ENCODE measurements at places on chromosomes 11 and 22. TPM values are rescaled to one million over a fixed set of nuclear protein-coding genes. Genes with fewer than 3 reads are reported as not detected.

DNA sequence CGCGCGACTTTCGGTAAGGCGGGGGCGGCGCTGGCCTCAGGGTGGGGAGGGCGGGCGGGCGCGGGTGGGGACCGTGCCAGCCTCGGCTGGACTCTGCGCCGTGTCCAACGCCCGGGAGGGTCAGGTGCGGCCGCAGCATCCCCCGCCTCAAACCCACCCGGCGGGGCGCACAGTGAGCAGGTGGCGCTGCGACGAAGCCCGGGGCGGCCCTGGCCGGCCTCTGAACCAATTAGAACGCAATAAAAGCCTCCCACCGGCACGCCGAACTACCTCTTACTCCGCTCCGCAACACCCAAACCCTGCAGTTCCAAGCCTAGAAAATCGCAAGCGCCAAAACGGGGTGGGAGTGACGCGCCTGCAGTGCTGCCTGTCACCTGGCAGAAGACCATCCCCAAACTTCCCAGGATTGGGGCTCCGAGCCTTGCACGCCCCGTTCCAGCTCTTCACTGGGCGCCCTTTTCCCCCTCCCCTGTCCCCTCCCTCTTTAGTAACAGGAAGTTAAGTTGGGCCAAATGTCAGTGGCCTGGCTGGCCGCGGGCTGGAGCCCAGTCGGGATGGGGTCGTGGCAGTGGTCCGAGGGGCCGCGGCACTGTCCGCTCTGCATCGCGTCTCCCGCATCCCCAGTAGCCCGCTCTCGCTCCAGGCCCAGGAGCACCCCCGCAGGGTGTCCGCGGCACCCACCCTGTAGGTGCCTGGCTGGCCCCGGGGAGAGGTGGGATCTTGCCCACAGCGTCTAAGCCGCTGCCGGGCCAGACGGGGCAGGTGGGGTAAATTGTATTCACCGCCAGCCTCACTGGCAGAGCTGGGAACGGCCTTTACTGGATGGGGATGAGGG is 541 bp downstream of the MICAL2 start:
- ATAC-seq = peak; percentile 12
- peak overlapping the region; percentile 63 for H3K4me3 ChIP-seq
- peak overlapping the region; percentile 95 for H3K27ac ChIP-seq
- no peaks in the 10 kb centered on the region for H3K27me3 ChIP-seq
- peaks cover 51% of the 10 kb centered on the region for H3K4me1 ChIP-seq

DNA sequence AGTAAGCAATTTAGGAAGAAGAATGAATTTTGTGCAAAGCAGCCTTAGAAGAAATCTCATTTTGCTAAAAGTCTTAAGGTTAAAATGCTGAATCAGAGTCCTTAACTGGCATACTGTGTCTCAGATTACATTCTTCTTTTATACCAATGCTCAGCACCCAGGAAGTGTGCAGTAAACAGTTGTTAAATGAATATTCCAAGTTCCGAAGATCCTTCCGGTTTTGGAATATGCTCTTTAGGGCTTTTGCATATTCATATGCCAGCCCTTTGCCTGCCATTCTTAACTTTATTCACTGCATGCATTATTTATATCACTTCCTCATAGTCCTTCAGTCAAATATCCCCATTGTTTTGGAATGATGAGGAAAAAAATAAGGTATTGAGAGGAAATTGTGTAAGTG is 242.0 kb downstream of the DDX10 start:
- no peak overlapping the region for H3K4me3 ChIP-seq
- no peaks in the 10 kb centered on the region for H3K27me3 ChIP-seq
- no peaks in the 10 kb centered on the region for H3K4me1 ChIP-seq

GRCh38 chr11:19878520-19878919 is 165.9 kb downstream of the NAV2 start:
- ATAC-seq = no peak
- H3K4me1 ChIP-seq = no peaks in the 10 kb centered on the region
- peaks cover 44% of the 10 kb centered on the region for H3K36me3 ChIP-seq
- H3K27ac ChIP-seq = no peak overlapping the region
- no peaks in the 10 kb centered on the region for H3K27me3 ChIP-seq

- no peak overlapping the region for H3K4me3 ChIP-seq
- no peaks in the 10 kb centered on the region for H3K4me1 ChIP-seq
- no peak for ATAC-seq
- H3K36me3 ChIP-seq = no peaks in the 10 kb centered on the region
Observed at GRCh38 chr11:70226967-70227366, 23.9 kb downstream of the FADD start.

GRCh38 chr11:108035690-108036089 is 27.0 kb downstream of the CUL5 start:
- H3K4me1 ChIP-seq = peaks cover 35% of the 10 kb centered on the region
- H3K27me3 ChIP-seq = no peaks in the 10 kb centered on the region
- no peak for ATAC-seq
- H3K4me3 ChIP-seq = no peak overlapping the region
- H3K27ac ChIP-seq = no peak overlapping the region

GRCh38 chr22:36010090-36010489 is 18.5 kb downstream of the RBFOX2 start:
- H3K4me3 ChIP-seq = no peak overlapping the region
- no peak for ATAC-seq

DNA sequence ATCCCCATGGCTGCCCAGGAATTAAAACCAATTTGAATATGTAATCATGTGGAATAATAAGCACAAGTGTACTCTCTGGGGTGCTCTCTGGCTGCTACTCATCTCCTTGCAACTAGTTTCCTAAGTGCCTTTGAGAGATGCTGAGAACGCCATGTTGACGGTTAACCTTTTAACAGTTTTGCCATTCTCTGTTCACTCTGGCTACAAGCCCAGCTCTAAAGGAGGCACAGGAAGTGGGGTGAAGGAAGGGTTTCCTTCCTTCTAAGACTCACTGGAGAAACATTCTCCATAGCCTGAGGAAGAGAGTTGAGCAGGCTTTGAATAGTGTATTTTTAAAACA is 122.0 kb upstream of the ZC3H12C start:
- peaks cover 8% of the 10 kb centered on the region for H3K4me1 ChIP-seq
- H3K27me3 ChIP-seq = no peaks in the 10 kb centered on the region
- H3K4me3 ChIP-seq = no peak overlapping the region
- H3K27ac ChIP-seq = no peak overlapping the region

GRCh38 chr11:69873166-69874077 is 54.2 kb upstream of the FGF3 start:
- H3K36me3 ChIP-seq = no peaks in the 10 kb centered on the region
- H3K4me3 ChIP-seq = no peak overlapping the region
- H3K27me3 ChIP-seq = peaks cover 8% of the 10 kb centered on the region
- no peaks in the 10 kb centered on the region for H3K4me1 ChIP-seq
- ATAC-seq = no peak
- H3K27ac ChIP-seq = no peak overlapping the region

DNA sequence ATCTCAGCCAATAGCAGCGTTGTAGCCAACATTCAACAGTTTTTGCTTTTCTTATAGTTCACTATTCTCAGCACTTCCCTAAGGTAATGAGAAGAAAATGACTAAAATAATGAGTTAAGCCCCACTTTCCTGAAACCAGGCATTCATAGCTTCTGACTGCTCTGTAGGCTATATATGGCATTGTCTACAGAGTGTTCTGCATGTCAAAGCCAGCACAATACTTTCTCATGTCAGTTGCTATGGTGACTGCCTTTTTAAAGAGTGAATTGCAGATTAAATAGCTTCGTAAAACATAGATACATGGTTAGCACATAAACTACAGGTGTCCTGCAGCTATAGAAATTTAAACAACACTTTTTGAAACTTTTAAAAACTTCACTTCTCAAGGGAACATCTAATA is 1256.1 kb upstream of the CNTN5 start:
- ATAC-seq = no peak
- H3K36me3 ChIP-seq = no peaks in the 10 kb centered on the region
- no peaks in the 10 kb centered on the region for H3K27me3 ChIP-seq
- no peaks in the 10 kb centered on the region for H3K4me1 ChIP-seq

- peaks cover 3% of the 10 kb centered on the region for H3K36me3 ChIP-seq
- ATAC-seq = no peak
- no peak overlapping the region for H3K4me3 ChIP-seq
- H3K27me3 ChIP-seq = no peaks in the 10 kb centered on the region
- H3K27ac ChIP-seq = no peak overlapping the region
Observed at GRCh38 chr11:47306484-47306844, 36.5 kb downstream of the MADD start.

GRCh38 chr11:2313051-2313951 is 11.5 kb downstream of the TSPAN32 start:
- H3K27ac ChIP-seq = no peak overlapping the region
- no peaks in the 10 kb centered on the region for H3K36me3 ChIP-seq
- peaks cover 54% of the 10 kb centered on the region for H3K4me1 ChIP-seq
- H3K27me3 ChIP-seq = no peaks in the 10 kb centered on the region

- H3K36me3 ChIP-seq = no peaks in the 10 kb centered on the region
- peaks cover 13% of the 10 kb centered on the region for H3K27me3 ChIP-seq
- H3K4me3 ChIP-seq = no peak overlapping the region
- H3K4me1 ChIP-seq = no peaks in the 10 kb centered on the region
- ATAC-seq = no peak
- no peak overlapping the region for H3K27ac ChIP-seq
Observed at GRCh38 chr11:2551131-2551530, 106.3 kb downstream of the KCNQ1 start.

- no peak overlapping the region for H3K4me3 ChIP-seq
- no peak overlapping the region for H3K27ac ChIP-seq
- peaks cover 77% of the 10 kb centered on the region for H3K27me3 ChIP-seq
- peaks cover 15% of the 10 kb centered on the region for H3K4me1 ChIP-seq
Observed at GRCh38 chr22:26643418-26644100, 13.8 kb upstream of the MIAT start.

DNA sequence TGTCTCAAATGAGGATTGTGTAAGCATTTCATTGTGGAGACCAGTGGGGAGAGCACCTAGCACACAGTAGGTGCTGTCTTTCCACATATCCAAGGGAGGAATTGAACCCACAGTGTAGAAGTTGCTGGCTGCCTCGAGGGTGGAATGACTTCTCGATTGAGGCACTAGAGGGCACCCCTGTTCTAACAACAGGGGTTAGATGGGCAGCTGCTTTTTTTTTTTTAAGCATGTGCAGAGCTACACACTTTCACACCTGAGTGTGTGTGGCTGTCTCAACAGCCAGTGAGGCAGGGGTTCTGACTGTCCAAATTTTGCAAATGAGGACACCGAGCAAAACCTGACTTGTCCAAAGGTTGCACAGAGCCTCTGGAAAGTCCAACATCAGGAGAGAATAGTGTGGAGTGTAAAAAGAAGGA is 118.2 kb upstream of the CRYBB3 start:
- no peak overlapping the region for H3K4me3 ChIP-seq
- no peaks in the 10 kb centered on the region for H3K36me3 ChIP-seq
- no peak for ATAC-seq
- no peaks in the 10 kb centered on the region for H3K27me3 ChIP-seq

DNA sequence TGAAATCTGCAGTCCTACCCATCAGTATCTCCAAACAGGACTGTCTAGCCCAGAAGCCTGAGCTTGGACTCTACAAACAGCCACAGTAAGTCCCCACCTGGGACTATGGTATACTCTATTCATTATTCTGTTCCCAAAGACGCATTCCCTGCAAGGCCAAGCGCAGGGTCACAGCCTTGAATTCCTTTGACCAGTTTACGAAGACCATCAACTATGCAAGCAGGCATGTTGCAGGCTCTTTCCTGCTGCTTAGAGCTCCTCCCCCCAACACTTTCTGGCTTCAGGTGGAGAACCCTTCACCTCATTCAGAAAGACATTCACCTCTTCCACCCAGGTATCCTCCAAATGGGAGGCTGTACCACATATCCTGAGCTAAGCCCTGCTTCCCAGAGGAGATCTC is 62.5 kb downstream of the TIMP3 start:
- H3K27me3 ChIP-seq = no peaks in the 10 kb centered on the region
- no peak overlapping the region for H3K27ac ChIP-seq
- H3K4me1 ChIP-seq = peaks cover 6% of the 10 kb centered on the region
- H3K4me3 ChIP-seq = no peak overlapping the region
- ATAC-seq = no peak
- H3K36me3 ChIP-seq = no peaks in the 10 kb centered on the region

DNA sequence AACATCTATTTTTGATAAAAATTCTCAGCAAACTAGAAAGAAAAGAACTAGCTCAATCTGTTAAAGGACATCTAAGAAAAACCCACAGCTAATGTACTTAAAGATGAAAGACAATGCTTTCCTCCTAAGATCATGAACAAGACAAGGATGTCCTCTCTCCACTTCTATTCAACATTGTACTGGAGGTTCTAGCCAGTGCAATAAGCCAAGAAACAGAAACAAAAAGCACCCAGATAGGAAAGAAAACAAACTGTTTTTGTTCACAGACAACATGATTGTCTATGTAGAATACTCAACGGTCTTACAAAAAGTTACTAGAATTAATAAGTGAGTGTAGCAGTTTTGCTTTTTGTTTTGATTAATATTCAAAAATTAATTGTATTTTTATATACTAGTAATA is 7.8 kb downstream of the CD3D start:
- H3K4me1 ChIP-seq = no peaks in the 10 kb centered on the region
- no peak overlapping the region for H3K4me3 ChIP-seq
- peaks cover 31% of the 10 kb centered on the region for H3K27me3 ChIP-seq
- H3K27ac ChIP-seq = no peak overlapping the region
- ATAC-seq = no peak
- H3K36me3 ChIP-seq = no peaks in the 10 kb centered on the region

DNA sequence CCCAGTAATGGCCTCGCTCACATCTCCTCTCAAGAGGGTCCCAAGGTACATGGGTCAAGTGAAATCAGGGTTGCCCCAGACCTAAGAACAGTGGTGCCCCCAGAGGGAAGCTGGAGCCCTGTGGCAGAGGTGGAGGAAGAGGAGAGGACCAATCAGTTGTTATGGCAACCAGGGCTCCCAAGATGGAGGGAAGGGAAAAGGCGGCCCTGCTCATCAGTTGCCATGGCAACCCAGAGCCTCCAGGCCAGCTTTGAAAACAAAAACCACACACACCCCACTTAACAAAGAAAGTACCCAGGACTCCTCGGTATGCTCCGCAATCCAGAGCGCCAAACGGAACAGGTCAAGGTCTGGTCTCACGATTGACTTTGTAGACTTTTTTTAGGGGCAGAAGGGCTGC is 53.5 kb upstream of the SLC35C1 start:
- peaks cover 58% of the 10 kb centered on the region for H3K27me3 ChIP-seq
- ATAC-seq = no peak
- no peak overlapping the region for H3K4me3 ChIP-seq
- H3K4me1 ChIP-seq = no peaks in the 10 kb centered on the region

DNA sequence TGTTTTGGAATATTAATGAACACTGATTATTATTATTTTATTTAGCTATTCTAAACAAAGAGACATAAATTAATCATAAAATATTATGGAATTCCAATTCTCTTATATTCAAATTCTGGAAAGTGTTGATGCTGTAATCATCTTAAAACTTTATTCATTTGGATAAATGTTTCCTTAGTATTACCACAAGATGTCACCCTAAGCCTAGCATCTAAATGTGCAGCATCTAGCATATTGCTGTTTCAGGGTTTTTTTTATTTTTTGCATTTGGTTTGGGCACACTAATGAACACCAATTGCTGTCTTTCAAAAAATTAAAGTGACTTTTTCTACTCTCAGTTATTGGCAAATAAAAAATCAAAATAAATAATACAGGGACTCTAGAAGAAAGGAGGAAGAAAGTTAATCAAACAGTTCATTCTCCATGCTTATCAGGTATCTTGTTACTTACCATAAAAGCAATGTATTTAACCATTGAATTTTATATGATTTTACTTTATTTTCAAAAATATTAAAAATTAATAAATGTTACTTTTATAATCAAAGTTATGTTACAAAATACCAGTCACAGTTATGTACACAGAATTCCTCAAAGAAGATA is 31.8 kb downstream of the DLG2 start:
- no peaks in the 10 kb centered on the region for H3K4me1 ChIP-seq
- H3K36me3 ChIP-seq = no peaks in the 10 kb centered on the region
- no peak overlapping the region for H3K27ac ChIP-seq
- peak; percentile 51 for ATAC-seq

Gene GGTLC3
- not detected for total RNA-seq

Gene TRPM5
- total RNA-seq = not detected
